ENCODE measurements at places on chromosomes 16 and 17.

DNA sequence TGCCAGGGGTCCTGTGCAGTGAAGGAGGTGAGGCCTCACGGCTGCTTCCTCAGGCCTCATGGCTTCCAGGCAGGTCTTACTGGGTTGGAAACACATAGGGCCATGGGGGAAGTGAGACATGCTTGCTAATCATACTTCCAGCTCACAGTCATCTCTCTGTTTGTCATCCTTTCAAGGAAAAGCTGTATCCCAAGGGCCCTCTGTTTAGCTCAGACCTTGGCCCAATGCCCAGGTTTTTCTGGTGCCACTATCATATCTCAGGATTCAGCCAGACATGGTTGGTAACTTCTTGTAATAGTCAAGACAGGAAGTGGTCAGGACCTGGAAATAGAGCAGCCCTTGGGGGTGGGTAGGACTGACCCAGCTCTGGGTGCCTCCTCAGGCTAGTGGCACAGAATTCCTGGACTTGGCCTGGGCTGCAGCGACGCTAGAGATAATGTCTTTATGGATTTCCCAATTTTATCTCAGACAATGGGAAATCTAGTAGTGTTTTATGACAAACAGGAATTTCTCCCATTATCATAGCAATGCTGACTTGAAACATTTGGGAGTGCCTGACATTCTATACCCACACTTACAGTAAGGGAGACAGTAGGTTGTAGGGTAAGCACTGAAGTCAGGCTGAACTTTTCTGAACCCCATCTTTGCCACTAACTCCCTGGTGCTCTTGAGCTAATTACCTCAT lies 13.5 kb upstream of the ITGB3 start:
- DNase-seq, result no peak

GRCh38 chr17:59807892-59808509 lies 84.7 kb downstream of the TUBD1 start:
- no peak for DNase-seq

- DNase-seq, result no peak
These were observed 26.0 kb upstream of the DLX3 start for GRCh38 chr17:50020841-50021599.

GRCh38 chr17:17633310-17633709 lies 41.8 kb upstream of the PEMT start:
- DNase-seq, result no peak

DNA sequence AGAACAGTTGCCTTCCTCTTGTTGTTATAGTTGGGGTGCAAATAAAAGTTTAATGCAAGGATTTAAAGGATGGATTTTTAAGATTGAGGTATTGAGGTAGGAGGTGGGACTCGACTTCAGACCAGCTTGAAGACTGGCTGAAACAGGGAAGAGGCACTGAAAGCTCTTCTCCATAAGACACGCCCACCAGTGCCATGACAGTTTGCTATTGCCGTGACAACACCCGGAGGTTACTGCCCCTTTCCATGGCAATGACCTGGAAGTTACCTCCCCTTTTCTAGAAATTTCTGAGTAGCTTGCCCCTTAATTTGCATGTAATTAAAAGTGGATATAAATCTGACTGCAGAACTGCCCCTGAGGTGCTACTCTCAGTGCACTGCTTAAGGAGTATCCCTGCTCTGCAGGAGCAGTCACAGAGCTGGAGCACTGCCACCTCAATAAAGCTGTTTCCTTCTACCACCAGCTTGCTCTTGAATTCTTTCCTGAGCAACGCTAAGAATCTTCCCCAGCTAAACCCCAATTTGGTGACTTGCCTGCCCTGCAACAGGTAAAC lies 122.6 kb downstream of the SHISA6 start:
- DNase-seq, result no peak

- no peak for DNase-seq
These were observed 396.1 kb downstream of the SOX9 start for GRCh38 chr17:72516772-72517399.

GRCh38 chr16:47887496-47887895 lies 268.3 kb downstream of the ABCC12 start:
- no peak for DNase-seq

DNA sequence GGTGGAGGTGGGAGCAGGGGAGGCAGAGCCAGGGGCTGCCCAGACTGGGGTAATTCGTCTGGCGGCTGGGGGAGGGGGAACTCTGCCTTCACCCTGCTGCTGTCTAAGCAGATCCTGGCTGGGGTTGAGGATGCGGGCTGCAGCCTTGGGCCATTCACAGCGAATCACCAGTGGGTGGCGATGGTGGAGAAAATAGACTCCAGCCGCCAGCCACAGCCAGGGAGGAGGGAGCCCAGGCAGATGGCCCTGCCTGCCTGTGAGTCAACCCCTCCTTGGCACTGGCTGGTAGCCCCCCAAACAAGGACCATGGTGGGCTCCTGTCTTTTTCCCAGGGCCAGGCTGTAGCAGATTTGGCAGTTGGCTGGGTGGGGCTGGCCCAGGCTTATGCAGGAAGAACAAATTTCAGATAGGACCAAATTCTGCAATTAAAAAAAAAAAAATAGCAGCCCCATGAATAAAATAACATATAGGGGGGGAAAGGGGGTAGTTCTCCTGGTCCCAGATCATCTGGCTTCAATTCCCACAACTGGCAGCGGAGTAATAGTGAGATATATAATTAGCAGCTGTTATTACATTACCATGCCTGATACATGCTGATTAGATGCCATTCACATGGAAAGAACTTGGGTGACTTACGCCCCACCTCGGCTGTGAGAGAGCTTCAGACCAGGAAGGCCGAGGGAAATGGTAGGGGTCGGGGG lies 41.5 kb upstream of the CDH5 start:
- no peak for DNase-seq

- DNase-seq, result no peak
These were observed 49.3 kb upstream of the CACNG4 start for GRCh38 chr17:66915204-66915611.

GRCh38 chr17:1486802-1487695 lies 5.4 kb downstream of the MYO1C start:
- DNase-seq, result peak; percentile 58

- DNase-seq, result no peak
These were observed 38.0 kb downstream of the ZNF423 start for GRCh38 chr16:49817754-49818507.

GRCh38 chr17:49548506-49549310 lies 27.0 kb upstream of the NXPH3 start:
- no peak for DNase-seq

DNA sequence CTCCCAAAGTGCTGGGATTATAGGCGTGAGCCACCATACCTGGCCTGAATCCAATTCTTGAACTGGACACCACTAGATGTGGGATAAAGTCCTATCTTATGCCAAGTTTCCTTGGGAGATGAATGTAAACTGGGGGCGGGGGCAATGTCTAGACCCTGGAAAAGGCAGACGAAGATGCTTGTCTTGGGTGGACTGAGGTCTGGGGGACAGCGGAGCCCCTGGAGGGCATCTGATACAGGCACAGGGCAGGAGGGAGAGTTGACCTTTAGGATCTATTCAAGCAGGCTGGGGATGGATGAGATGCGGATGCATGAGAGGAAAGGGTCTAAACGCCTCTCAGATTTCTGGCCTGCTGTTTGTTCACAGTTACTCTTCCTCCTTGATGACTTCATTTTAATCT lies 11.7 kb downstream of the C1QTNF1 start:
- DNase-seq, result no peak

DNA sequence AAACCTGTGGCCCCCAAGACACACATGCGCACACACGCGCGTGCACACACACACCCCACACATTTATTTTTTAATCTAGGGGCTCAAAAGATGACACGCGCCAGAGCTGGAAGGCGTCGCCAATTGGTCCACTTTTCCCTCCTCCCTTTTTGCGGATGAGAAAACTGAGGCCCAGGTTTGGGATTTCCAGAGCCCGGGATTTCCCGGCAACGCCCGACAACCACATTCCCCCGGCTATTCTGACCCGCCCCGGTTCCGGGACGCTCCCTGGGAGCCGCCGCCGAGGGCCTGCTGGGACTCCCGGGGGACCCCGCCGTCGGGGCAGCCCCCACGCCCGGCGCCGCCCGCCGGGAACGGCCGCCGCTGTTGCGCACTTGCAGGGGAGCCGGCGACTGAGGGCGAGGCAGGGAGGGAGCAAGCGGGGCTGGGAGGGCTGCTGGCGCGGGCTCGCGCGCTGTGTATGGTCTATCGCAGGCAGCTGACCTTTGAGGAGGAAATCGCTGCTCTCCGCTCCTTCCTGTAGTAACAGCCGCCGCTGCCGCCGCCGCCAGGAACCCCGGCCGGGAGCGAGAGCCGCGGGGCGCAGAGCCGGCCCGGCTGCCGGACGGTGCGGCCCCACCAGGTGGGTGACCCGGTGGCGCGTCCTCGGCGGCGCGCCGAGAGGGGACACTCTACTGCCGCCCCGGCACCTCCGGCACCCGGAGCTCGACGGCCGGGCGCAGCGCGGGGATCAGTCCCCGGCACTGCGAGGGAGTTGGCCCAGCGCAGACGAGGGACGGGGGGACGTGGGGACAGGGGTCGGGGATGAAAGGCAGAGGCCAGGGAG lies at the start of gene STAT5A:
Gene STAT5A (plus strand): TSS at position 522 of the 826 bp plus-strand sequence. CDS start 914 bp downstream, outside the sequence.
- DNase-seq, result peak; percentile 50

DNA sequence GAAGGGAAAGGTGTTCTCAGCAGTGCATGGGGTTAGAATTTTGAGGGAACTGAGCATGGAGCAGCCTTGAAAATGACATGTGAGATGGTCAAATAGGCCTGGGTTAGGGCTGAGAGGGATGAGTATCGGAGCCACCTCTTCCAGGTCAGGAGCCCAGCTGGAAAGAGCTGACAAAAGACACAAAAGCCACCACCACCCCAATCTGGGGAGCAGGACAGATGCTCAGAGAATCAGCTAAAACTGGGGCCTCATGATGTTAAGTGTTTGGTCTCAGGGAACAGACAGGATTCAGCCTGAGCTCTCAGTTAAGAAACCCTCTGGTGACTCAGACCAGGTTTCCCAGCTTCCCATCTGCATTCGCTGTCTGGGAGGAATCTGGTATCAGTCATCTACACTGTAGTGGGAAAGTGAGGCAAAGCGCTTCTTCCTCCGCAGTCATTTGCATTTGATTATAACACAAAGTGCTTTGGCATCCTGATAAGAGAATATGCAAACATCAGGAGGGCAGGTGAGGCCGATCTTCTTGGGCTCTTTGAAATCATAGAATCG lies 2.6 kb downstream of the WNT9B start:
- no peak for DNase-seq

DNA sequence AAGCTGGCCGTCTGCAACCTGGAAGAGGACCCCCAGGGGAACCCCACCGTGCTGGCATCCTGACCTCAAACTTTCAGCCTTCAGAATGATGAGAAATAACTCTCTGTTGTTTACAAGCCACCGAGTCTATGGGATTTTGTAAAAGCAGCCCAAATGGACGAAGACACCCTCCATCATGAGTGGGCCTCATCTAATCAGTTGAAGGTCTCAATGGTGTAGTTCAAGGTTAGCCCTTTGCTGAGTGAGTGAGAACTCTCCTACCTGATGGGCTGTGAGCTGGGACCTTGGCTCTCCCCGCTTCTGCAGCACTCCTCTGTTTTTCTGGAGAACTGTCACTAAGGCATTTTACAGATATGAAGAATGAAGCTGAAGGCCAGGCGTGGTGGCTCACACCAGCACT lies 325.9 kb upstream of the TNRC6C start:
- DNase-seq, result no peak

DNA sequence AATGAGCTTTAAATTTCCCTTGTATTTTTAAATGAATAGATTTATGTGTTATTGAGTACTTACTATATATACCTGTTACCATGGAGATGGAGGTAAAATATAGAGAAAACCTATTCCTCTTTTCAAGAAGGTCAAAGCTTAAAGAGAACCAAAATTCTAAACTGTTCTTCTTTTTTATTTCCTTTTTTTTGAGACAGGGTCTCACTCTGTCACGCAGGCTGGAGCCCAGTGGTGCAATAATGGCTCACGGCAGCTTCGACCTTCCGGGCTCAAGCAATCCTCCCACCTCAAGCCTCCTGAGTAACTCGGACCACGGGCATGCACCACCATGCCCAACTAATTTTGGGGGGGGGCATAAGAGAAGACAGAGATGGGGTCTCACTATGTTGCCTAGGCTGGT lies 25.0 kb upstream of the TMEM97 start:
- DNase-seq, result no peak

GRCh38 chr17:60231691-60232090 lies 81.9 kb downstream of the CA4 start:
- DNase-seq, result no peak

DNA sequence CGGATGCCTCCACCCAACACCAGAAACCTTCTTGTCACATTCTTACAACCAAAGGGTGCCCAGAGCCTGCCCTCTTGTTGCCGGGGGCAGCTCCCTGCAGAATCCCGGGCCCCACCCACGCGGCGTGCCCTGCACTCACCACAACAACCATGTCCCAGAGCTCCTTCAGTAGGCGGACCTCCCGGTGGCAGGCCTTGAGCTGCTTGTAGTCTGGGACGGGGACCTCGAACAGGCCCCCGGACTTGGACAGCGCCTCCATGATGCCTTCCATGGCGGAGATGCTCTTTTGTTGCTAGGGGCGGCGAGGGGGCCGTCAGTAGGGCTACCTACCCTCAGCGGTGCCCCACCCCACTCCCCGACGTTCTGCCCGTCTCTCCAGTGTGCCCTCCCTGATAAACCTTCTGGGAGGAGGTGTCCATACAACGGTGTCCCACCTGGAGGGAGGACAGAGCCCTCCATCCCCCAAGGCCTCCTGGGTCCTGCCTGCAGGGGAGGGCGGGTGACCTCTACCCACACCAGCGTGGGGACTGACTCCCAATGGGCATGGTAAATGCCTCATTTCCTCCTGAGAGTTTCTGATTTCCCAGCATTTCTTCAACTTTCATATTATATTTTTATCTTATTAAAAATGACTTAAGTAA lies 52.2 kb downstream of the DNAH17 start:
- no peak for DNase-seq

DNA sequence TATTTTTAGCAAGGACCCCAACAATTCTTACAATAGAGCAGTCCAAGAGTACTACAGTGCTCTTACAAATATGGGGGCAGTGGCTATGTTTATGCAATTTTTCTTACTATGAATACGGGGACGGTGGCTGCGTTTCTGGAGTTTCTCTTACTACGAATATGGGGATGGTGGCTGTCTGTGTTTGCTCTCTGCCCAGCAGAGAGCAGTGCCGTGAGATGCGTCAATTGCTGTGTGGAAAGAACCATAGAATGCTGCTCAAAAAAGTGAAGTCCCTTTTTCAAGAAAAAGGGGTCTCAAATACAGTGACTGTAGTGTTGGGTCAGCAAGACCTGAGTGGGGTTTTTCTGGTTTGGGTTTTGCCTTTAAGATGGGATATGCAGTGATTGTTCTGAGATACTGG lies 53.9 kb downstream of the KNOP1 start:
- no peak for DNase-seq

GRCh38 chr17:4097165-4097960 lies 45.5 kb downstream of the ZZEF1 start:
- no peak for DNase-seq

DNA sequence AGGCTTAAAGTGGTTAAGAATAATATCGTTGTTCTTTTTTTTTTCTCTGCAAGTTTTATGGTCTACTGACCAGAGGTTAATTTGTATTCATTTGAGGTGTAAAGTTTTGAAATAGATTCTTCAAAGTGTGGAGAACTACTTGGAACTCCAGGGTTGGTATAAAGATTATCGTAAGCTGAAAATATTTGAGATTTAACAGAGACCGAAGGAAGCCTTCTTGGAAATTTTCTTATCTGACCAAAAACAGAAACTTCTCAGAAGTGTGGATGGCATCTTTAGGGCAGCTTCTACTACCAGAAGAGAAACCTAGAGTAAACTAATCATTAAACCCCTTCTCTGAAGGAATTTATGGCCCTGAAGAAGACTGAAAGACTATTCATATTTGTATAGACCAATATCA lies 206.8 kb upstream of the MON1B start:
- no peak for DNase-seq

GRCh38 chr16:1973461-1974156 lies 1.8 kb downstream of the TBL3 start:
- no peak for DNase-seq

GRCh38 chr16:57944970-57945739 lies 25.8 kb downstream of the CNGB1 start:
- DNase-seq, result no peak
